ENCODE measurements at places on chromosomes 2 and 18.

DNA sequence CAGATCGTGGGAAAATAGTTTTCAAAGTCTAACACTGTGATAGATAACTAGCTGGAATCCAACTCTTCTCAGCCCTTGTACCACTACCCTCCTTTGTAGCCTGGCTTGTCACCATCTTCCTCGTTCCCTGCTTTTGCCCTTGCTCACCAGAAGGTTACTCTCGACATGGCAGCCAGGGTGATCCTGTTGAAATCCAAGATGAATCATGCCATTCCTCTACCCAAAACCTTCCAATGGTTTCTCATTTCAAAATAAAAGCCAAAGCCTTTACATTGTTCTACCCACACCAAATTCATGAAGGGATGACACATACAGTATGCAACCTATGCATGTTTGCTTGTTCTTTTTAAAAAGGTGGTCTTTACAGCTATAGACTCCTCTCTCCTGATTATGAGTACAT is 45.7 kb downstream of the STAT4 start:
- peak; percentile 26 for DNase-seq

DNA sequence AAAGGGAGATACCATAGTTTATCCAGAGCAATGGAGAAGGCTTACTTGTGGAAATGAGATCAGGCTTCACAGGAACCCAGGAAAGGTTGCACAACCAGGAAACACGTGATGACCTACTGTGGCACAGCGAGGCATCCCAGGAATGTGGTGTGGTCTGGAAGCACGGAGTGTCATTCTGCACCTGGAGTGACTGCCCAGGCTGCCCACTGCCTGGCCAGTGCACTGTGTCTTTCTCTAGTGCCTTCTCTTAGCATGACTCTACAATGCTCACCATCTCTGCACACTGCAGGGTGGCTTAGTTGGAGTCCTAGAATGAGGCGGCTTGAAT is 48.9 kb downstream of the CHST9 start:
- DNase-seq = peak; percentile 51

GRCh38 chr2:55877087-55877436 is 46.5 kb downstream of the EFEMP1 start:
- DNase-seq = no peak

DNA sequence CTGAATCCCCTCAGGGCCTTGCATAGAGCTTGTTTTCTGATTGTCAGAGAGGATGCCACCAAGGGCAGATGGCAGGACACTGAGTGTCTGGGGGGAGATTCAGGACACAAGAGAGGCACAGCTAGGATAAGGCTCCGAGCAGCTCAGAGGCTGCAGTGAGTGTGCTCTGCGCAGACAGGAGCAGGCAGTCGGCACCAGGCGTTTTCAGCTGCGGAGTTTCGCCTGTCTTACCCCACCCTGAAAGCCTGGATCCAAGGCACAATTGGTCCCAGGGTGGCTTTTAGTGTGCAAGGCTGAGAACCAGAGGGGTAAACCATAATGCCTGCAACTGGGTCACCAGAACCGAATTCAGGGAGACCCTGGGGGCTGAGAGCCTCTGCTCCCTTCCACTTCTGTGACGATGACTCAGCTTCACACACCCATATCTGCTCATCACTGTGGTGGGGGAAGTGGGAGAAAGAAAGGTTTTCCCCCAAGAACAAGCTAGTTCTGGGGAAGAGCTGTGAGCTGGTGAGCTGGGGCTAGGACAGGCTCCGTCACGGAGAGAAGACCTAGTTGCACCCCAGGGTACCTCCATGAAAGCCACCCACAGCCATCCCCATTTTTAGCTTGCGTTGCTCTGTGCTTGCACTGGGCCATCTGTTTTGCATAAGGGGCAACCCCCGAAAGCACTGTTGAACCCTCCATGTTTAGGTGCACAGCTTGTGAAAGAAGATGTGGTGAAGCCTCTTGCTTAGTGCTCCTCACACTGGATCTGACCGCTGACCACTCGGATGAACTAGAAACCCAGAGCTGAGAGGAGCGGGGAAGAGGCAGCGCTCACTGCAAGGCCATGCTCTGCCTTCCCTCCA is 173.7 kb downstream of the CELF4 start:
- no peak for DNase-seq

GRCh38 chr2:38610851-38611801 is 8.4 kb upstream of the HNRNPLL start:
- no peak for DNase-seq

DNA sequence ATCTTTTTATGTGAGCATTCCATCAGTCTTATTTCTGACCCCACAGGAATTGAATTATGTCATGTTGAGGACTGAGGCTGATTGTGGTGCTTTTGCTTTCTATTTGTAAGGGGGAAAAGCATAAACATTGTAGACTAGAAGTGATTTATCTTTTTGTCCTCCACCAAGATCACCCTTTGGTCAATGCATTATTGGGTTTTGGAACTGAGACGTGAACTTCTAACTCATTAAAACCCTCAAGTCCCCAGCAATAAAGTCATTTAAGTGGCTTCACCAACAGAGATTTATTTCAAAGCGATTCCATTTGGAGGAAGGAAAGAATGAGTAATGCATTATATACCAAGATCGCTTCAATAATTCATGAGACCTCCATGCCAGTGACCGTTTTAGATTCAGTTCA is 75.5 kb upstream of the TXNDC2 start:
- no peak for DNase-seq

DNA sequence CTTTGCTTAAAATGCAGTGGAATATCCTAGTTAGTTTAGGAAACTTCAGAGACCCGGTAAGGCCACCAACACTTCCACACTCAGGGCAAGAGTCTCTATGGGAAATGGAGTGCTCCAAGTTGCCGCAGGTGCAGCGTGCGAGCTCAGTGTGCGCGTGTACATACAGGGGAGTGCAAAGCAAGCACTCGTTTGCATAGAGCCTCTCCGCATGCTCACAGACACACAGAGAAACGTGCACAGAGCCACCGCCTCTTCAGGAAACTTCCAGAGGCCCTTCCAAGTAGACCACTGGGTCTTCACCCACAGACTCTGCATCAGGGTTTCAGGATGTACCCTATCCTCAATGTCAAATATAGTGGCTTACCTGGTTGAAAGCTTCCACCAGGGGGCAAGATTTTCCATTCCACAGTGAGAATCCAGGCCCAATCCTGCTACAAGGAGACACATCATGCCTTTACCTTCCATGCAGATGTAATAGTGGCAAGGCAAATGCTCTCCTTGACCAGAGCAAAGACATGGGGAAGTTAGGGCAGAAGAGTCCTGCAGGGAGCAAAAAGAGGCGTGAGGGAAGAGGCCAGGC is 513.0 kb upstream of the MYT1L start:
- DNase-seq = no peak

DNA sequence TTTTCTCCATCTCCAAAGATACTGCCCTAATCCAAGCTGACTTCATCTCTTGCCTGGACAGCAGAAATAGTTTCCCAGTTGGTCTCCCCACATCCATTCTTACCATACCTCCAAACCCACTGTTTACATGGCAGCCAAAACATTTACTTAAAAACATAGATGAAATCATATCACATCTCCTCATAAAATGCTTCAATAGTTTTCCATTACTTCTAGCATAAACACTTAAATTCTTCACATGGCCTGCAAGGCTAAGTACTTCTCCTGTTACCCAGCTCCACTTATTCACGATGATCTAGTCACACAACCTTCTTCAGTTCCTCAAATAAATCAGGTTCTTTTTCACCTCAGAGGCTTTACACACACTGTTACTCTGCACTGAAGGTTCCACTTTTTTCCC is 185.8 kb upstream of the ACVR2A start:
- DNase-seq = no peak

DNA sequence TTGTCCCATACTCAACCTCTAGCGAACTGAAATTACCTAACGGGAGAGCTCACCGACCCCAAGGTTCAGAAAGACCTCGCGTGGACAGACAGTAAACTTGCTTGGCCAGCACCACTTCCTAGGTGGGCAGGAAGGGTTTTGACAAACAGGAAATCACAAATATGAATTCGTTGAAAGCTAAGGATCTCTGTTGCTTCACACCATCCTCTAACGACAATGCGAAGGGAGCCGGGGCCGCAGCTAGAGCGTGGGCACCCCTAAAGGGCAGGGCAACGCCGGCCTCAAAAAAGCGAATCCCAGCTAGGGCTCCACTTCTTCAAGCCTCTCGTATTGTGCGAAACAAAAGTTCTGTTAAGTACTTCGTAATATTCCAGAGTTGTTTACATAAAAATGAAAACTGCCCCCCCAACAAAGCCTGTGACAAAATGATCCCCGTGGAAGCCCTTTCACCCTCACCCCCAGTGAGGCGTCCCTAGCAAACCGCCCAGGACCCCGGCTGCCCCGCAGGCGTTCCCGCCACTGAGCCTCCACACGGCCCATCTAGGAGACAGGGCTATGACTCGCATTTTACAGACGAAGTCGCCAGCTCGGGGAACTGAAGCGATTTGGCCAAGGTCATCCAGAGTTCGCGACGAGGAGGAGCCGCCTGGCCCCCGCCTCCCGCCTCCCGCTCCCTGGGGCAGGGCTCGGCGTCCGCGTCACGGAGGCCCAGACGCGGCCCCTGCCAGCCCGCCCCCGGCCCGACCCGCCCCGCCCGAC is 548 bp downstream of the KANSL3 start:
- DNase-seq = peak; percentile 71

GRCh38 chr2:50624506-50624905 is 407.4 kb downstream of the NRXN1 start:
- DNase-seq = no peak
